Epithelial cell of proximal tubule (primary cell): ENCODE measurements at places on chromosomes 2 and 18. TPM values are rescaled to one million over a fixed set of nuclear protein-coding genes. Genes with fewer than 3 reads are reported as not detected.

DNA sequence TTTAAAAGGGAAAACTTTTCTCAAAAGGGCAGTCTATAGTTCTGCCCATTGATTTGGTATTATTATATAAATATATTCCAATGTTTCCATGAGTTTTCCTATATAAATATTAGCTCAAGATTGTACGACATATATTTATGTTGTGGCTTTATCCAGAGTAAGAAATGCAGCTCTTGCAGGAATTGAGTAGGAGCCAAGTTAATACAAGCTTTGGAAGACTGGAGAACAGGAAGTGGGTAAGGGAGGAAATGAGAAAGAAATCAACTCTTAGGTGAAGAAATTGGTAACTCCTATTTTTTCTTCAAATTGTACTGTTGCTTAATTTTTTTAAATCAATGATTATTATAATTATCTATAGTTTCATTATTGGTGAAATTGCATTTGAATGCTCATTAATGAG, 105.4 kb upstream of the FAM117B start:
- DNase-seq, result no peak

The AFF3 gene
- 0.35 and 1.1 TPM in 2 replicates for total RNA-seq

- DNase-seq, result no peak
Measured at GRCh38 chr2:48347712-48348111, 182.2 kb upstream of the STON1 start.

- no peak for DNase-seq
Measured at GRCh38 chr18:37657493-37657892, 91.9 kb upstream of the CELF4 start.

DNA sequence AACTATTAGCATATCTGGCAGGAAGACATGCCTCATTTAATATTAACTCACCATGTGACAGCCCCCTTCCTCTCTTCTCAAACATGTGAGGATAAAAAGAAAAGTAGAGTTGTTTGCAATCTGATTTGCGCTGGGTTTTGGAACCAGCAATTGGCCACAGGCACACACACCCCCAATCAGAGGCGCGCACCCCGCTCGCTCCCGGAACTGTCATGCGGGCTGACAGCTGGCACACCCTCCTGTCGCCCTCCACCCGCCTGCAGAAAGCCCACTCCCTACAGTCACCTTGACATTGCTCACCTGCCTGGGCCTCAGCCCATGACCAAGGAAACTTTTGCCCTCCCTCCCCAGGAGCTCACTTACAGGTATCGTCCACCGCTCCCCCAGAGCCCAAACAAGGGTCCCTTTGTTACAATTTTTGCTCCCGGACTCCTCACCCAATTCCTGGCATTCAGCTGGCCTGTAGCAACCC, 1.1 kb downstream of the COBLL1 start:
- no peak for DNase-seq

- no peak for DNase-seq
Measured at GRCh38 chr2:111042261-111042660, 78.5 kb upstream of the BCL2L11 start.

DNA sequence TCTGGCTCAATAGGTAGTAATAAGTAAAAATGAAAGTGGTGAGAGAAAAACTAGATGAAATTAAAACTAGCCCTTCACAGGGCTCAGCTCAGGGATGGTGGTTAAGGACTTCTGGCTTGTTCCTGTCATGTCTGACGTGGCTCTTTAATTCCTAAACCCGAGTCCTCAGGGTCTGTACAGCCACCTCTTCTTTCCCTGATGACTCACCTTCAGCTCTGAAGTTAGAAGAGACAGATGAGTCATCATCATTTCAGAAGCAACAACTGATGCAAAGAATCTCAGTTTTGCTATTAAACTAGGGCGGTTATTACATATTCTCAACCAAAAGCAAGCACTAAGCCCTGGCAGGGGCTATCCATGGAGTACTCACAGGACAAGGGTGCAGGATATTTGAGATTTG, 24.0 kb upstream of the ITGB6 start:
- DNase-seq, result peak; percentile 97

GRCh38 chr2:36343606-36344005, 12.0 kb upstream of the CRIM1 start:
- DNase-seq, result no peak

GRCh38 chr2:232260075-232260474, 118.5 kb upstream of the ALPP start:
- DNase-seq, result peak; percentile 82

The TLX2 gene
- total RNA-seq, result not detected in 2 replicates

DNA sequence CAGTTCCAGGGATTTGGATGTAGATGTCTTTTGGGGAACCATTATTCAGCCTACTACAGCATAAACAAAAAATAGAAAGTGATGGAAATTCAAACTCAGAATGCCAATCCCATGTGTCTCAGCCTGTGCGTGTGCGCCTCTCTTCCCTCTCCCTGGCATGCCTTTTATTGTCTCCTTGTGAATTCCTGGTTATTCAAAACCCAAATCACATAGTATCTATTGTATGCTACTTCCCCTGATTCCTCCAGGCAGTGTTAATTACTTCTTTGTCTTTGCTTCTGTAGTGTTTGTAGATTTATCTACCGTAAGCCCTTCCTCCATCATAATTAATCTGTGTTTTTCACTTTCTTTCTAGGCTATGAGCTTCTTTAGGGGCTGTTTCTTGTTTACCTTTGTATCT, 38.9 kb downstream of the RHBDD1 start:
- no peak for DNase-seq

- no peak for DNase-seq
Measured at GRCh38 chr2:6995391-6996097, 78.3 kb downstream of the RNF144A start.

The ABCB11 gene
- not detected in 2 replicates for total RNA-seq

GRCh38 chr2:186853951-186854350, 5.0 kb upstream of the ZSWIM2 start:
- no peak for DNase-seq

GRCh38 chr2:158359846-158360245, 96.7 kb downstream of the CCDC148 start:
- DNase-seq, result peak; percentile 10

DNA sequence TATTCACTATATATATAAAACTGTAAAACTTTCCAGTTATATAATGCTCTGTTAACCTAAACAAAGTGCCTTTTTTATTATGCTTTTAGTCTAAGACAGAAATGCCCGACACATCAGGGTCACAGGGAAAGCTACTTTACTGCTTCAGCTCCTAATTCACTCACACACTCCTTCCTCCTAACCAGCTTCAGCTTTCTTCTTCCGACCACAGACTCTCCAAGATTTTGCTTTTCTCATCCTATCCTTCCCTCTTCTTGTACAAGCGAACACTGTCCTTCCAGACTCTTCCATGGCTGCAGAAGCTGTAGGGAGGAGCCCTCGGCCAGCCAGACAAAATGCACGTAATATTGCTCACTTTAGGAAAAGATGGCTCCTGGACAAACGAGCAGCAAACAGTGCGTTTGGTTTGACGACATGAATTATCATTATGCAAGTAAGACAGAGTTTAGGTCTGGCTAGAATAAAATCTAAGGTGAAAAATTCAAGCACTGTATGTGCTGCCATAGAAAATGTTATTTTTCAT, 47.5 kb upstream of the HNRNPA3 start:
- DNase-seq, result no peak
